ENCODE measurements at places on chromosomes 7 and 10.

GRCh38 chr7:99109108-99110051, 34.5 kb downstream of the SMURF1 start:
- no peak for DNase-seq

- DNase-seq: no peak
These were observed 220.1 kb downstream of the PPP1R3A start for GRCh38 chr7:113698556-113699220.

GRCh38 chr7:142833174-142834048, 21.5 kb upstream of the EPHB6 start:
- DNase-seq: no peak

- no peak for DNase-seq
These were observed 51.6 kb upstream of the MPP7 start for GRCh38 chr10:28354511-28354910.

DNA sequence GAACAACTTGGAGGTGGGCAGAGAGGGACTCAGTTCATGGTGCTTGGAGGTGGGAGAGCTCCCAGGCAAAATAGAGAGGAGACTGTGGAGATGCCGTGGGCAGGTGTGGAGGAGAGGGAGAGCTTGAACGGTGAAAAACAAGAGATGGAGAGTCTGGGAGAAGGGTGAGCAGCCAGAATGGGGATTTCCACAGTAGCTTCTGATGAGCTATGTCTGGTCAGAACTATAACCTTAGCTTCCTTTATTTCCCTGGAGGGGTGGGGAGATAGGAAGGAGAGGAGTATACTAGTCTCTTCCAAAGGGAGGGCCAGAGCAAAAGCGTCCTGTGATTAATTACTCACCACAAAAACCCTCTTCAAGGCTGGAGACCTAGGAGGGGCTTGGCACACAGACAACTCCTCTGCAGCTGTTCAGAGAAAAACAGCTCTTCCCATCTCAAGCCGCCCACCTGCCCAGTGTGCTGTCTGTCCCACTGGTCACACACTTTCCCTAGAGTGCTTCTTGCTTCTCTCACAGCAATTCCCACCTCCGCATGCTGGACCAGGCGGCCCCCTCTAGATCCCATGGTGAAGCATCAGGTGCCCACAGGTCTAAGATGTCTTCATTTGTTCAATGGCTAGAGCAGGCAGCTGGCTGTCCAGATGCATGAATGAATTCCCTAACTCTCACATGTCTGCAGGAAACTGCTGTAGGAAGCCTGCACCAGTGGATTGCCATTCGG, 41.9 kb downstream of the TAS2R41 start:
- DNase-seq: no peak

DNA sequence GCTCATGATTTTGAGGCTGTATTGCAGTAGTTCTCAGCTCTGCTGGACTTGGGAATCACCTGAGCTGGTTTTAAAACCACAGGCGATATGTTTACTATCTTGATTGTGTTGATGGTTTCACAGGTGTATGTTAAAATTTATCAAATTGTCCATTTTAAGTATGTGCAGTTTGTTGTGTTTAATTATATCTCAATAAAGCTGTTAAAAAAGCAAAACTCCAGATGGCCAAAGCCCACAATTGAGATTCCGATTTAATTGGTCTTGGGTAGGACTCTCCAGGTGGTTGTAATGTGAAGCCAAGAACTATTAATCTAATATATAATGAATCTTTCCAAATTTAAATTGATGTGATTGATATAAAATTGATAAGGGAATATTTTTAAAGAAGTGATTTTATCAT, 48.6 kb downstream of the NRCAM start:
- no peak for DNase-seq

- DNase-seq: no peak
These were observed 32.7 kb upstream of the ARMS2 start for GRCh38 chr10:122421742-122422141.

- no peak for DNase-seq
These were observed 25.3 kb upstream of the FOXL3 start for GRCh38 chr7:264541-265191.

- no peak for DNase-seq
These were observed 620.1 kb upstream of the DPP6 start for GRCh38 chr7:153432063-153432462.

GRCh38 chr10:124388476-124388822, 30.3 kb downstream of the OAT start:
- DNase-seq: no peak

DNA sequence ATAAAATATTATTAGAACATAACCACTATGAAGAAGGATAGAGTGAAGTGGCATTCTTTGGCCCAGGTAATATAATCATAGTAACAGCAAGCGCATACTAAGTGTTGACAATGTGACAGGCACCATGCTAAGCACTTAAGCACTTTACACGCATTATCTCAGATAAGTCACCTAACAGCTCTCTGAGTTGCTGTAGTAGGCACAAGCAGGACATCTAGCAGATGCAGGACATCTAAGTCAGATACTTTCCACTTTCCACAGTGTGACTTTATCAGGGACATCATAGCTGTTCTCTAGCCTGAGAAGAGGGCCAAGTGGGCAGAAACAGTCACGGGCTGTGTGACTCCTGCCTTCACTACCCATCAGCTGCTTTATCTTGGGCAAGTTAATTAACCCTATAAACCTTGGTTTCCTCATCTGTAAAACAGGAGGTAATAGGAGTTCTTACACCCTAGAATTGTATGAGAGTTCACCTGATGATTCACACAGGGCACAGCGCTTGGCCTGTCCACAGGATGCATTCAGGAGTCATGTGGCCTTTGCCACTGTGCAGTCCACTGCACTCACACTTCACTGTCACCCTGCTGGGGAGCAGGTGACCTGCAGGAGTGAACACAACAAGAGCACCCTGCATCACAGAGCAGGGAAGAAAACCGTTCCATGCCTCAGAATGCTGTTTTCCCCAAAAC, 12.5 kb downstream of the LIPA start:
- DNase-seq: no peak

DNA sequence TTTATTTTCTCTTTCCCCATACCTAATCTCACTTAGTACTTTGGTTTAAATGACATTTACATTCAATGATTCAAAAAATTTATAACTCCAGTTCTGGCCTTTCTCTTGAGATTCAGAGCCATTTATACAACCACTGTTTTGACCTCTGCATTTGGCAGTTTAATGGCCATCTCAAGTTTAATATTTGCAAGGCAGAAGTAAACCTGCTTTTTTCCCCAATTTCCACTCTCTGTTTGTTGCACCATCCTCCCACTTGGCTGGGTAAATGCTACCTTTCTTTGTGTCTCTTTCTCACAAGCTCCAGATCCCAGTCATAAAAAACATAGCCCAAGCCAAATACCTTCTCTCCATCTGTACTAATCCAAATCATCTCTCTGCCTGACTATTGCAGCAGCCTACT, 315.2 kb upstream of the MTPN start:
- no peak for DNase-seq

DNA sequence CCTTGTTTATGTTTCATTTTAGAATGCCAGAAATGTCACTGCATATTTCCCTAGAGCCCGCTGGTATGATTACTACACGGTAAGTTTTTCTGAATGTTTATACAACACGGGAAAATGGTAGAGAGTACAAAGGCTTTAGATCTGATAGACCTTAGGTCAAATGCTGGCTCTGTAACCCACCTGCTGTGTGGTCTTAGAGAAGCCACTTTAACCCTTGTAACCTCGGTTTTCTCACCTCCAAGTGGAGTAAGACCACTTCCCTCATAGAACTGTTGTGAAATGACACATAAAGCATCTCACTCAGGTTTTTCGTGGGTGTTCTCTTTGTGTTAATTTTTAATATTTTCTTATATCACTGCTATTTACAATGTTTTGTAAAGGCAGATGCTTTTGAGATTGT, 13.9 kb upstream of the MGAM2 start:
- no peak for DNase-seq

GRCh38 chr7:17611611-17612010, 313.2 kb downstream of the AHR start:
- DNase-seq: no peak

GRCh38 chr10:100341953-100342626, 4.9 kb upstream of the SCD start:
- peak; percentile 67 for DNase-seq

GRCh38 chr7:137371616-137372015, 28.1 kb upstream of the PTN start:
- DNase-seq: no peak

DNA sequence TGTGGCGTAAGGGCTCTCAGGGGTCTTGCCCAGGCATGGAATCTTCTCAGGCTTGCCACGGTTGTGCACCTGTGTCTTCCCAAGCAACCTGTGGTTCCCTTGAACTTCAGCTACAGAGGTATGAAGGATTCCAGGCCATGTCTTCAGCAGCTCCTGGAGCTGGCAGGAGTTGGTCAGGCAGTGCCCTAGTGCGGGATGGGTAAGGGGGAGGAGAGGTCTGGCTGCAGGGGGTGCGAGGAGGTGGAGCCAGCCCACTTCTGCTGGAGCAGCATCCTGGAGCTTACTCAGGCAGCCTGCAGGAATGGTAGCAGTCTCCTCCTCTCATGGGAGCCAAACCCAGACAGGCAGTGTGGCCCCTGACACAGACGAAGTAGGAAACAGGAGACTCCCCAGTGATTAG, 3.8 kb upstream of the TRIL start:
- no peak for DNase-seq

DNA sequence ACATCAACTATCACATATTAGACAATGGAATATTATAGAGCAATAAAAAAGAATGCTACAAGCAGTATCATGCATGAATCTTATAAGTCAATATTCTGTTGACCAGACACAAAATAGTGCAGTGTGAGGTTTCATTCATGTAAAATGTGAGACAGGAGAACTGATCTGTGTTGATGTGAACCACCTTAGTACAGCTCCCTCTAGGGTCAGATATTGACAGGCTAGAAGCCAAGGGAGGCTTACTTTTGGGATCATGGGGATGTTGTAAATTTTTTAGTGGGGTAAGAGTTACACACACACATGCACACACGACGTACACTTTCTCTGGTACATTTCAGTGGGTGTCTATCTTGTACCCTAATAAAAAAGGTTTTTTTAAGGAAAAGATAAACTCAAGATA, 231.6 kb upstream of the FOXK1 start:
- DNase-seq: no peak

- no peak for DNase-seq
These were observed 110.1 kb downstream of the TNS3 start for GRCh38 chr7:47471831-47472230.

GRCh38 chr10:100339236-100339635, 7.8 kb upstream of the SCD start:
- DNase-seq: no peak

- DNase-seq: no peak
These were observed at the start of gene SVIL for GRCh38 chr10:29634764-29635625. TSS of gene SVIL (minus strand) at chr10:29634971. CDS start at chr10:29555058, 79,913 bp downstream.

DNA sequence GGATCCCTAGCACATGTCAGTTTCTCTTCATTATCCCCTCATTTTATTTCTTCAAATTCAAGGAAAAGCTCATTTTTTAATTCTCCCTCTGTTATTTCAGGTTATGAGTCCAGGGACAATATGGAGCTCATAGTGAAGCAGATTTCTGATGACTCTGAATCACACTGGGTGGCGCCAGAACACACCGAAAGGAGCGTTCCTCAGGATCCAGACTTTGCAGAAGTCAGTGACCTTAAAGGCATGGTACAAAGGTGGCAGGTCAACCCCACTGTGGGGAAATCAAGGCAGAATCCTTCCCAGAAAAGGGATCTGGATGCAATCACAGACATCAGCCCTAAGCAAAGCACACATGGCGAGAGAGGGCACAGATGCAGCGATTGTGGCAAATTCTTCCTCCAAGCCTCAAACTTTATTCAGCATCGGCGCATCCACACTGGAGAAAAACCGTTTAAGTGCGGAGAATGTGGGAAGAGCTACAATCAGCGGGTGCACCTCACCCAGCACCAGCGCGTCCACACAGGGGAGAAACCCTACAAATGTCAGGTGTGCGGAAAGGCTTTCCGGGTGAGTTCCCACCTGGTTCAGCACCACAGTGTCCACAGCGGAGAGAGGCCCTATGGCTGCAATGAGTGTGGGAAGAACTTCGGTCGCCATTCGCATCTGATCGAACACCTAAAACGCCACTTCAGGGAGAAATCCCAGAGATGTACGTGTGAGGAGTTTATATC, 21.4 kb downstream of the ZKSCAN5 start:
- no peak for DNase-seq

- DNase-seq: no peak
These were observed 121.2 kb upstream of the AFAP1L2 start for GRCh38 chr10:114525368-114525949.

- no peak for DNase-seq
These were observed 98.7 kb downstream of the CDK6 start for GRCh38 chr7:92737706-92738105.

DNA sequence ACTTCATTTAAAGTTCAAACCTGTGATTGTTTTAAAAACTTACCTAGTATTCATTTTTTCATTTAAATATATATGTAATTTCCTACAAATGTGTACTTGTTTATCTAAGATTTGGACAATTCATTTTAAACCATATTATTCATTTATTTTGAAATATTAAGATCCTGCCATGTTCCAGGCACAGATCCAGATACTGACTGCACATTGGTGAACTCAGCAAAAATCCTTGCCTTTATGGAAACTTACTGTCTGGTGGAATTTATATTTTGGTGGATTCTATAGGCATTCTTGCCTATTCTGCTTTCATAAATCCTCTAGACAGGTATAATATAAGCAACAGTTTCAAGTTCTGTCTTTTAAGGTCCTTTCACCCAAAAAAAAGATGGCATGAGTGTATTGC, 48.3 kb upstream of the RPA3 start:
- no peak for DNase-seq

DNA sequence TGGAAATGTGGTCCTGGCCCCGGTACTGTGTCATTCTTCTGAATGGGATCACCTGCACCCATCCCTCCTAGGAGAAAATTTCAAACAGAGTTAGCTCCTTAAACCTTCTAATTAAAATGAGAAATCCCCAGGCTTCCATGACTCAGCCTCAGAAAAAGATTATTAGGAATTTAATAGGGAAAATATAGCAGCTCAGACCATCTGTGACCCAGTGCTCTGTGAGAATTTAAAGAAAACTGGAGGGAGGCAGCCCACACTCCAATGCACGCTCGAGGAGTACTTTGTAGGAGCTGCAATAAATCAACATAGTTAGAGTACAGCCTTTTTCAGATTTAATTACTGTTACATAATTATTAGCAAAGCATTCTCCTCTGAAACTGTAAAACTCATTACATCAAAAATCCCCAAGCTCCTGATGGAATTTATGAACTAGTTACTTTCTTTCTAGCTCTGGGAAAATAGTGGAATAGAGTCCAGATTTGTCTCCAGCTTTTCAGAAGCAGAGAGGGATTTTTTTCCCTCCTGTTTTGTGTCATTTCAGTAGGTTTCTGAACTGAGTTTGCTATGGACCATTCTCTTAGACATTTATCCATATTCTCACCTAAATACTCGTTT, 30.1 kb downstream of the NEUROD6 start:
- DNase-seq: no peak

GRCh38 chr10:114306116-114306973, 67.3 kb downstream of the VWA2 start:
- no peak for DNase-seq

DNA sequence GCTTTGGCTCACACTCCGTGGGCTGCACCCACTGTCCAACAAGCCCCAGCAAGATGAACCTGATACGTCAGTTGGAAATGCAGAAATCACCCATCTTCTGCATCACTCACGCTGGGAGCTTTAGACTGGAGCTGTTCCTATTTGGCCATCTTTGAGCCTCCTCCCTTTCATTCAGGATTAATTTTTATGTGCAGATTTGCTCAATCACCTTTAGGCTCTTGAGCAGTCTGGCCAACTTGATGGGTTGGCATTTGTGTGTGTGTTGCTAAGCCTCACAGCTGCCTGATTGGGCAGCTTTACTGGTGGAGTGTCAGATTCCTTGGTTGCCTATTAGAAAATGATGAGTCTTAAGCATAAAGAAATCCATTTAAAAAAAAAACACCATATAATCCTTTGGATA, 236.1 kb downstream of the KIF20B start:
- DNase-seq: no peak

- DNase-seq: no peak
These were observed 69.0 kb downstream of the CFAP46 start for GRCh38 chr10:132873395-132873794.

Measured in HuH-7.5 (cell line).